ENCODE measurements at places on chromosomes 2 and 18.

DNA sequence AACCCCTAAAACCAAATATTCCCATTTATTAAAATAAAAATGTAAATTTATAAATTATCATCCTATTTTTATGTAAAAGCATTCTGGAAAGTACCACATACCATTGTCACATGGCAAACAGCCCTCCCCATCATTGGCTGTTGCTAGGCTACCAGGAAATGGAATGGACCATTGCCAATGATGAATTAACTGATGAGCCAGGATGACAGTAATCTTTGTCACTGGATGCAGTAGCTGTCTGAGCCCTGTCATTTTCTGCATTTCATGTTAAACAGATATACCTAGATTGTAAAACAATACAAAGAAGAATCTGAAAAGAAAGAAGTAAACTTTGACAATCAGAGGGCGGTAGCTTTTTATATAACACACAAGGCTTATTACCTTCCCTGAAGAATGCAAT, 641.4 kb downstream of the BCL11A start:
- DNase-seq: no peak

DNA sequence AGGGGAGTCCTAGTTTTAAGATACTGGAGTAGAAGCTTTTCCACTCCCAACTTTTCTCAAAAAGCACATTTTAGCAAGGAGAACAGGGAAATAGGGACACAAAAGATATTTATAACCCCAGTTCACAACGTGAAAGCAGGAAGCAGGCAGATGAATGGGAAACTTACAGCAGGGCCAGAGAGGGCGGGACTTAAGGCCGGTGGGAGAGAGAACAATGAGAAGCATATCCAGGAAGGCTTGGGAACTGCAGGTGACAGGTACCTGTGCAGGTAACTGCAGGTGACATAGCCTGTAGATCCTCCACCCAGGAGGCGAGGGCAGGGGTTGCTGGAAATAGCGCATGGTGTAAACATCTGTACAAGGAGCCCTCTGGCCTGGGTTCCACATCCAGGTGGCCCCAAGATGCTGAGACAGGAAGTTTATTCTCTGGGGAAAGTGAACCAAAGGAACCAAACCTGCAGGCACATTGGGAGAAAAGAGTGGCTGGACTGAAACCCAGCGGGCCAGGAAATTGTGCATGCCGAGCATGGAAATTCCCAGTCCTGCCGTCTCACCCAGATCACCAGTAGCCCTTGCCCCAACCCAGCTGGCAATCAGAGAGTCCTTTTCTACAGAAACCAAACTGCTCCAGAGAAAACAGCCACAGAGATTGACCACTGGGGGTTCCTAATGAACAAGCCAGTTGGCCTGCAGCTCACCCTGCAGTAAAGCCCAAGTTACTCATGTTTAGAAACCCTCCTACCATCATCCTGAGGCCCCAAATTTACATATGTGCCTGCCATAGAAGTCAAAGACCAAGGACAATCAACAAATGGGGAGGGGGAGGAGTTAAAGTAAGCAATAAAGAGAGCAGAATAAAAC, 24.3 kb upstream of the COL6A3 start:
- no peak for DNase-seq

GRCh38 chr2:7773362-7774360, 856.4 kb downstream of the RNF144A start:
- DNase-seq: peak; percentile 84

GRCh38 chr2:84931384-84931821, 25.9 kb downstream of the TMSB10 start:
- DNase-seq: no peak

GRCh38 chr2:8794923-8795825, 42.2 kb downstream of the KIDINS220 start:
- no peak for DNase-seq

DNA sequence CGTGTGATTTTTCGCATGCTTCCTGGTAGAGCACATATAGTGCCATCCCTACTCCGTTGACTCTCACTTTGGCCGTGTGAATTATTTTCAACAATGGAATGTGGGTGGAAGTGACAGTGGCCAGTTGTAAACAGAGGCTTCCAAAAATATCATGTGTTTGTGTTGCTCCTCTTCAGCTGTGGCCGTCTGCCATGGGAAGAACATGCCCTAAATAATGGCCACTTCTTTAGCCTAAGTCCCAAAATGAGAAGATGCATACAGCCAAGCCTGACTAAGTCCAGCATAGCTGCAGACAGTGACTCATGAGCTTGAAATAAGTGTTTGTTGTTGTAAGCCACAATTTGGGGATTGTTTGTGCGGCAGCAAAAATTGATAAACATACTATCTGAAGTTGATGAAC, 8.9 kb upstream of the GALNT1 start:
- DNase-seq: no peak

DNA sequence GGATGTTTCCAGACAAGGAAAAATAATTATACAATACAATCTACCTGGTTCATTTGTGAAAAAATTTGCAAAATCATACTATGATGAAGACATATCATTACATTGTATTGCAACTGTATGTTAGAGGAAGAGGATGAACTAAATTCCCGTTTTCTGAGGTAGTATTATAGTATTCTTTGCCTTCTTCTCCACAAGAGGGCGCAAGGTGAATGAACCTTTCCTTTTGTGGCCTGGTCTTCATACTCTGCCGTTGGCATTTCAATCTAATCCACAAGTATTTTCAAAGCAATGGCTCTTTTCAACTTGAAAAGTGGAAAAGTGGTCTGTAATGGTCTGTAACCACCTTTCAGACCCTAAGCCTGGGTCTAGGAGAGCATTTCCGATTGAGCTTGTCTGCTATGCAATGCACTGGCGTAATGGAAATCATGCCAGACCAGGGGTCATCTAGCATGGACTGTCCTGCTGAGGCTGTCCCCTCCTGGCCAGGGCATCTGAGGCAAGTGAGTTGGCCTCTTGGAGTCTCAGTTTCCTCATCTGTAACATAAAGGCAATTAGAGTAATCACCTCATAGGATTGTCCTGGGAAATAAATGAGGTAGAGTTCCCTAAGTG, 30.8 kb upstream of the ZNF396 start:
- peak; percentile 75 for DNase-seq

- no peak for DNase-seq
Observed at GRCh38 chr2:85905187-85905666, 16.4 kb upstream of the ST3GAL5 start.

DNA sequence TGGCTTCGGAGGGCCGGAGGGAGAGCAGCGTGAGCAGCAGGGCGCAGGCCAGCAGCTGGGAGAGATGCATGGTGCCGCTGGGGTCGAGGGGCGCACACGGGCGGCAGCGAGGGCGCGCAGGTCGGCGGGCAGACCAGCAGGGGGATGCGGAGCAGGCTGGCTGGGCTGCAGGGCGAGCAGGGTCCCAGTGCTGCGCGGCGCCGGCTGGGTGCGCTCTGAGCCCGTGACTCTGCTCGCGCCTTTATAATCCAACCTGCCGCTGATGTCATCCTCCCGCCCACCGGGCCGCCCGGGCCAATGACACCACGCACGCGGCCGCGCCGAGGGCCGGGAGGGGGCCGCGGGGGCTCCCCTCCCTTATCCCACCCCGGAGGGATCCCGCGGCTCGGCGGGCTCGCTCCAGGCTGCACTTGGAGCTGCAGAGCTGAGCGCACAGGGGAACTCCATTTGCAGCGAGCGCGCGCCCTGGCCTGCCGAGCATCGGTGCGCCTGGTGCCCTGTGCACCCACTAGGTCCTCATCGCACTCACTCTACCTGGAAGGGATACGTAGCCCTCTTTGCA, at the start of gene NPPC:
TSS of gene NPPC (minus strand) at position 217 of the 562 bp plus-strand sequence. CDS start at position 70, 147 bp downstream.
- peak; percentile 78 for DNase-seq

DNA sequence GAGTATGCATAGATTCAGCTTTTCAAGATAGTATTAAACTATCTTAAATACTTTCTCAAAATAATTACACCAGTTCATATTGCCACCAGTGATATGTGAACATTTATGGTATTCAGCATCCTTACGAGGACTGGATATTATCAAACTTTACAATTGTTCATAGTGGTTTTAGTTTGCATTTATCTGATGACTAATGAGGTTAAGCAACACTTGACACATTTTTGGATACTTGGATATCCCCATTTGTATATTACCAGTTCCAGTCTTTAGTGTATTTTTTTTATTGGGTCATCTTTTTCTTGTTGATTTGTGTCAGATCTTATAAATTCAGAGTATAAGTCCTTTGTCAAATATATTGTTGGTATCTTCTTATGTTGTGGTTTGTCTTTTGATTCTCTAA, 128.4 kb downstream of the ASXL3 start:
- DNase-seq: no peak
